Smooth muscle cell of the umbilical artery (primary cell): ENCODE measurements at places on chromosomes 5 and 9. TPM values are rescaled to one million over a fixed set of nuclear protein-coding genes. Genes with fewer than 3 reads are reported as not detected.

PCDHGB1 gene
- total RNA-seq = 3.3 TPM in 2 replicates

HK3 gene
- total RNA-seq = not detected in 2 replicates

BRINP1 gene
- not detected in 2 replicates for total RNA-seq

ADAMTSL2 gene
- total RNA-seq = 0.83 and 4.8 TPM in 2 replicates

CCL27 gene
- total RNA-seq = 0.14 and 0.59 TPM in 2 replicates

PCDHB2 gene
- 0.59 and 0.74 TPM in 2 replicates for total RNA-seq

MEIKIN gene
- not detected in 2 replicates for total RNA-seq

PPIC gene
- total RNA-seq = 70.4 and 142 TPM in 2 replicates

RANBP17 gene
- total RNA-seq = 15.1 and 18.2 TPM in 2 replicates

OGN gene
- total RNA-seq = 0.59 TPM in 1 of 2 replicates, not detected in the other

DIPK1B gene
- 0.30 and 0.51 TPM in 2 replicates for total RNA-seq

NPR3 gene
- 1.2 and 2.1 TPM in 2 replicates for total RNA-seq

ISCA1 gene
- total RNA-seq = 18.9 and 26.1 TPM in 2 replicates

ZNF79 gene
- 10.5 and 13.1 TPM in 2 replicates for total RNA-seq

FSD1L gene
- total RNA-seq = 6.8 and 8.7 TPM in 2 replicates

S1PR3 gene
- 11.9 and 12.5 TPM in 2 replicates for total RNA-seq

ERGIC1 gene
- 145 and 257 TPM in 2 replicates for total RNA-seq

CCL21 gene
- total RNA-seq = not detected in 2 replicates

BRD8 gene
- 31.5 and 31.9 TPM in 2 replicates for total RNA-seq

MAMDC2 gene
- total RNA-seq = 0.30 and 5.8 TPM in 2 replicates

CAMK4 gene
- total RNA-seq = 2.7 and 10.3 TPM in 2 replicates

HTR1A gene
- total RNA-seq = not detected in 2 replicates

TEX48 gene
- not detected in 2 replicates for total RNA-seq

ORM1 gene
- not detected in 2 replicates for total RNA-seq

SLC6A3 gene
- total RNA-seq = not detected in 2 replicates

TERT gene
- total RNA-seq = not detected in 2 replicates

EFNA5 gene
- total RNA-seq = 1.5 and 4.2 TPM in 2 replicates

RMRP gene
- 680 and 5,299 TPM in 2 replicates for total RNA-seq

NPDC1 gene
- 27.3 and 49.4 TPM in 2 replicates for total RNA-seq

ANKRD34B gene
- total RNA-seq = not detected in 2 replicates

KCNMB1 gene
- total RNA-seq = 0.05 TPM in 1 of 2 replicates, not detected in the other

SLC46A2 gene
- total RNA-seq = not detected in 2 replicates

AJM1 gene
- 2.1 and 2.4 TPM in 2 replicates for total RNA-seq

LCN6 gene
- total RNA-seq = not detected in 2 replicates

TAF11L13 gene
- not detected in 2 replicates for total RNA-seq

GLIPR2 gene
- 29.2 and 44.5 TPM in 2 replicates for total RNA-seq

IFT74 gene
- total RNA-seq = 16.9 and 76.9 TPM in 2 replicates

ADRB2 gene
- 0.18 and 0.30 TPM in 2 replicates for total RNA-seq

RIMOC1 gene
- total RNA-seq = 14.8 and 19.4 TPM in 2 replicates

SHISAL2B gene
- total RNA-seq = not detected in 2 replicates

SLC44A1 gene
- total RNA-seq = 51.6 and 65.9 TPM in 2 replicates

TAF11L9 gene
- not detected in 2 replicates for total RNA-seq

FAM221B gene
- total RNA-seq = not detected in 2 replicates

PTPRD gene
- total RNA-seq = 14.6 and 34.7 TPM in 2 replicates

PCDHB5 gene
- total RNA-seq = 0.60 and 1.8 TPM in 2 replicates

CDH18 gene
- total RNA-seq = 2.7 and 4.1 TPM in 2 replicates

SV2C gene
- total RNA-seq = not detected in 2 replicates

MARCHF3 gene
- 58.2 and 73.6 TPM in 2 replicates for total RNA-seq

NR2F1 gene
- 17.2 and 19.9 TPM in 2 replicates for total RNA-seq
